ENCODE measurements at places on chromosomes 4 and X.

GRCh38 chrX:69627744-69628143 is 11.8 kb downstream of the EDA start:
- no peak for DNase-seq

- DNase-seq, result no peak
These were observed 1.1 kb downstream of the ZFP42 start for GRCh38 chr4:187996502-187997177.

DNA sequence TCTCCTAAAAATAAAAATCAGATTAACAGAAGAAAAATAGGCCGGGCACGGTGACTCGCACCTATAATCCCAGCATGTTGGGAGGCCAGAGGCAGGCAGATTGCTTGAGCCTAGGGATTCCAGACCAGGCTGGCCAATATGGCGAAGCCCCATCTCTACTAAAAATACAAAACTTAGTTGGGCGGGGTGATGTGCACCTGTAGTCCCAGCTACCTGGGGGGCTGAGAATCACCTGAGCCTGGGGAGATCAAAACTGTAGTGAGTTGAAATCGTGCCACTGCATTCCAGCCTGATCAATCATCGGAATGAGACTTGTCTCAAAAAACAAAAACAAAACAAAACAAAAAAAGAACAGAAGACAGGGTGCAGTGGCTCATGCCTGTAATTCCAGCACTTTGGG is 32.8 kb upstream of the NOCT start:
- DNase-seq, result no peak

- DNase-seq, result peak; percentile 54
These were observed 191.4 kb downstream of the MGST2 start for GRCh38 chr4:139857021-139857420.

- no peak for DNase-seq
These were observed 126.6 kb downstream of the PALLD start for GRCh38 chr4:168623484-168623883.

All from A673 (cell line).